ENCODE measurements at places on chromosomes 3 and 15. TPM values are rescaled to one million over a fixed set of nuclear protein-coding genes. Genes with fewer than 3 reads are reported as not detected.

Gene CFAP100
- total RNA-seq: not detected

Gene TM4SF4
- total RNA-seq: not detected

Gene TRIM42
- total RNA-seq: not detected

Gene MAGEL2
- 2.2 TPM for total RNA-seq

Gene LIPH
- not detected for total RNA-seq

Gene TUSC2
- 21.2 TPM for total RNA-seq

Gene MCF2L2
- total RNA-seq: 0.12 TPM

Gene HESX1
- 1.7 TPM for total RNA-seq

Gene NEK4
- total RNA-seq: 24.1 TPM

Gene PLA2G4D
- not detected for total RNA-seq

Gene GUCA1C
- total RNA-seq: not detected

Gene TEX55
- 0.10 TPM for total RNA-seq

Gene GOLGA8T
- total RNA-seq: not detected

Gene TNNC1
- total RNA-seq: 8.5 TPM

Gene PRTG
- 50.3 TPM for total RNA-seq

Gene SLC6A1
- not detected for total RNA-seq

Gene DUOXA2
- total RNA-seq: not detected

Gene KBTBD13
- 0.15 TPM for total RNA-seq

Gene DLL4
- total RNA-seq: 0.43 TPM

Gene HAUS2
- 54.7 TPM for total RNA-seq

Gene PLSCR2
- not detected for total RNA-seq

Gene CRELD1
- 8.3 TPM for total RNA-seq

Gene SPATA12
- total RNA-seq: not detected

Gene CGNL1
- 5.5 TPM for total RNA-seq

Gene CIB2
- 2.8 TPM for total RNA-seq

Gene ZFYVE19
- total RNA-seq: 10.6 TPM

Gene FBXW12
- total RNA-seq: 0.30 TPM

Gene SEMA3G
- 0.10 TPM for total RNA-seq

Gene CXCR6
- not detected for total RNA-seq

Gene CLDN18
- total RNA-seq: not detected

Gene ROPN1B
- total RNA-seq: not detected

Gene ANKRD63
- total RNA-seq: 0.35 TPM

Gene ITIH4
- total RNA-seq: 0.71 TPM

Gene LRTM1
- total RNA-seq: 0.56 TPM

Gene STAC
- total RNA-seq: not detected

Gene APOD
- total RNA-seq: 0.33 TPM

Gene RTP4
- not detected for total RNA-seq

Gene CLDN16
- not detected for total RNA-seq

Gene CRBN
- 37.4 TPM for total RNA-seq

Gene NPAP1
- not detected for total RNA-seq

Gene CIP2A
- 105 TPM for total RNA-seq

Gene CFAP91
- total RNA-seq: 0.10 TPM

Gene VPS33B
- 8.6 TPM for total RNA-seq

Gene ENTPD3
- not detected for total RNA-seq

Gene ZNF80
- total RNA-seq: not detected

Gene C3orf80
- total RNA-seq: 0.14 TPM

Gene SCAANT1
- not detected for total RNA-seq

Gene FAM174B
- 8.3 TPM for total RNA-seq

Gene MRPS25
- 33.4 TPM for total RNA-seq

All from SJCRH30 (cell line).